ENCODE measurements at places on chromosomes 13 and 19.
A peak's percentile ranks its signal among the peaks of the same experiment; 100 is the strongest.

DNA sequence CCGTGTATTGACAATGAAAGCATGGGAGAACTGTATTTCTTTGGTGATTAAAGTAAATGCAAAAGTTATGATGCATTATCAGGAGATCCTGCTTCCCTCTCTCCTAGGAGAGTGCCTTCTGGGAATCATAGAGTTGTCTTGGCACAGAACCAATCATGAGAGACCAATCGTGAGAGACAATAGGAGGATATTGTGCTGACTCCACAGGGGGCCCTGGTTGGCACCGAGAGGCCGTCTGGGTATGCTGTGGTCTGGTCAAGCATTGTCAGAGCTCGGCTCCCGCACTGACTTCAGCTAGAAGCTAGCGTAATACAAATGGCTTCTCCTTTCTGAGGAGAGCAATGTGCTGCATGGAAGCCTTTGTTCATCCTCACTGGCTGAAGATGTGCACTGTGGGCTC, 131.5 kb upstream of the GJB6 start:
- no peaks in the 10 kb centered on the region for H3K27me3 ChIP-seq
- H3K4me3 ChIP-seq: no peak overlapping the region
- H3K4me1 ChIP-seq: peaks cover 11% of the 10 kb centered on the region
- no peak overlapping the region for H3K27ac ChIP-seq

GRCh38 chr19:2186071-2186846, 22.5 kb downstream of the DOT1L start:
- H3K27ac ChIP-seq: no peak overlapping the region
- peaks cover 10% of the 10 kb centered on the region for H3K36me3 ChIP-seq
- H3K4me3 ChIP-seq: no peak overlapping the region
- H3K27me3 ChIP-seq: no peaks in the 10 kb centered on the region

GRCh38 chr19:10823690-10824089, 12.3 kb downstream of the TMED1 start:
- no peaks in the 10 kb centered on the region for H3K4me1 ChIP-seq
- no peak for DNase-seq
- H3K36me3 ChIP-seq: peaks cover 56% of the 10 kb centered on the region
- H3K4me3 ChIP-seq: no peak overlapping the region
- H3K27ac ChIP-seq: no peak overlapping the region
- H3K27me3 ChIP-seq: no peaks in the 10 kb centered on the region

DNA sequence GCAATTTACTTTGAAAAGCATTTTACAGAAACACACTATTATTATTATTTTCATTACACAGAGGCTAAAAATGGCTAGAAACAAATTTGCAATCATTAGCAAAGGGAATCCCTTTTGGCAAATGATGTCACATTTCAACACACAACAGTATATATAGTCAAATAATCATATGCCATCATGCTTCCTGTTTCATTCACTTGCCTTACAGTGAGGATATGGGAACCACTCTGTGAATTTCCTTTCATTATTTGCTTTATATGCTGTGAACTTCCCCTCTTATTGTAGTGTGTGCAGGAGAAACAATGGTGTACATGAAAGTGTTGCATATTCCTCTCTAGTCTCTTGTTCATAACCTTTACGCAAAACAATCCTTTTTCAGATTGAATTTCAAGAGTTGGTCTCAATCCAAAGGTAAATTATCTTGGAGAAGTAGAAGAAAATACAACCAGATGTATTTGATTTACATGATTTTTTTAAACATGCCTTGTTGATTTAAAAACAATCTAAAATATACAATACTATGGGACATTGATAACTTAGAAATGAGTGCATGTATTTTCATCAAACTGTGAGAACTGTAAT, 657.3 kb downstream of the EFNB2 start:
- no peaks in the 10 kb centered on the region for H3K27me3 ChIP-seq
- DNase-seq: no peak
- no peaks in the 10 kb centered on the region for H3K4me1 ChIP-seq
- H3K4me3 ChIP-seq: no peak overlapping the region

- no peaks in the 10 kb centered on the region for H3K36me3 ChIP-seq
- peaks cover 56% of the 10 kb centered on the region for H3K4me1 ChIP-seq
- H3K27me3 ChIP-seq: no peaks in the 10 kb centered on the region
- peak within 1 kb of the TSS; percentile 73 for H3K4me3 ChIP-seq
- DNase-seq: peak; percentile 82
Observed at GRCh38 chr19:46860846-46861690, at the start of gene ARHGAP35. Gene ARHGAP35, plus strand, starts transcription at chr19:46860997. Its CDS starts 57,679 bp downstream, at chr19:46918676.

DNA sequence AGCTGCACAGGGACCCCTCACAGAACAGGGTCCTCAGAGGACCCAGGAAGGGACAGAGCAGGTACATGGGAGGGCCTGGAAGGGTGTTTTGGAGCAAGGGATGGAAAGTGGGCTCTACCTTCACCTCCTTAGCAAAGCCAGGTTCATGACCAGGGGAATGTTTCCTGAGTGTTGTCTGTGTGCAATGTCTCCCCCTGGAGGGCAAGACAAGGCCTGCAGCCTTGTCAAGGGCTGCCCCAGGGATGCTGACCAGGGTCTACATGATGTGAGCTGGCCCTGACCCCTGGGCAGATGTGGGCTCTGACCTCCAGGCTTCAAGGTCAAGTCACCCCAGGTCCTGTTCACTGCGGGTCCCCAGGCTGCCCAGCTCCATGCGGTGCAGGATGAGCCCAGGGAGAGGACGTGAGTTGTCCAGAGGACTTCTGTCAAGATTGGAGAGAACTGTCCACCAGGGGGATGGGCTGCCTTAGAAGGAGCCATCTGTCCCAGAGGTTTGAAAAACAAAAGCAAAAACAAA, 1.0 kb upstream of the CEACAM1 start:
- peak overlapping the region; percentile 95 for H3K27ac ChIP-seq
- peak; percentile 71 for DNase-seq
- H3K4me3 ChIP-seq: peak overlapping the region; percentile 50
- H3K4me1 ChIP-seq: peaks cover 40% of the 10 kb centered on the region
- H3K27me3 ChIP-seq: no peaks in the 10 kb centered on the region

DNA sequence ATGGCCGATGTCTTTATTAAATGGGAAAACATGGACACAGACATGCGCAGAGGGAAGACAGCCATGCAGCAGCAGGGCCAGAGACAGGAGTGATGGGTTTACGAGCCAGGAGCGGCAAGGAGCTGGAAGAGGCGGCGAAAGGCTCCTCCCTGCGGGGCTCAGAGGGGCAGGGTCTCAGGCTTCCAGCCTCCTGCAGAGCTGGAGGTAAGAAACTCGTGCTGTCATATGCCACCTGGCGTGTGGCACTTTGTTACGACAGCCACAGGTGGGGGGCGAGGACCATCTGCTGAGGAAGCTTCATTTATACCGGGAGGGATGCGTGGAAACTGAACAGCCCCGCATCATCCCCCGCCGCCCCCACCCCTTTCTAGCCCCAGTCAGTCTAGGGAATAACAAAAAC, 52.0 kb upstream of the SPACA7 start:
- no peaks in the 10 kb centered on the region for H3K4me1 ChIP-seq
- no peak for DNase-seq
- H3K4me3 ChIP-seq: no peak overlapping the region
- H3K36me3 ChIP-seq: no peaks in the 10 kb centered on the region

All from liver (tissue), 10 donors.